ENCODE measurements at places on chromosomes 6 and 20.

DNA sequence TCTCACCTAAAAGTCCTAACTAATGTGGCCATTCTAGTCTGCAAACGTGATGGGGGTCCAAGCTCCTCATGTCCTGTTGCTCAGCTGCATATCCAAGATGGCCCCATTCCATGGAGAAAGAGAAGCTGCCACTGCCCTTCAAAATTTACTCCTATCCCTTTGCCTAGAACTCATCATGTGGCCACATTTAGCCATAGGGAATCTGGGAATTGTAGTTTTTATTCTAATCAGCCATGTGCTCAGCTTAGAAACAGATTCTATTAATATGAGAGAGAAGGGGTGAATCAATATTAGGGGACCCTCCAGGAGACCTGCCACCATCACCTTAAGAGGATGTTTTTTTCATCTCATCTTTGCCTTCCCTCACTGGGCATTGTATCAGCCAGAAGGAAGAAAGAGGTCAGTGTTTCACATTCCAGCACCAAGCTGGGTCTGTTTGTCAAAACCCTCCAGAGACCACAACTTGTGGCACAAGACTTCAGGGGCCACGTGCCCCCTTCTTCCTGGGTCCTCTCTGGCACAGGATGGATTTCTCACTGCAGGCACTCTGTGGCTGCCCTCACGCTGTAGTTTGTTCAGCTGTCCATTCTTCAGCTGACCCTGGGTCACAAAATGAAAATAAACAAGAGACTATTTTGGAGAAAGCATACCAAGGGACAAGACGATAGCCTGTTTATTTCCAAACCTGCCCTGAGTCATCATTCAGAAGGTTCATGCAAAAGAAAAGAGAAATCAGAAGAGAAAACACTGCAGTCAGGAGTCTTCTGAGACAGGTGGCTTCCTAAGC is 172.0 kb downstream of the EYA2 start:
- DNase-seq: no peak

- no peak for DNase-seq
Observed at GRCh38 chr6:16204653-16205376, 33.6 kb upstream of the GMPR start.

DNA sequence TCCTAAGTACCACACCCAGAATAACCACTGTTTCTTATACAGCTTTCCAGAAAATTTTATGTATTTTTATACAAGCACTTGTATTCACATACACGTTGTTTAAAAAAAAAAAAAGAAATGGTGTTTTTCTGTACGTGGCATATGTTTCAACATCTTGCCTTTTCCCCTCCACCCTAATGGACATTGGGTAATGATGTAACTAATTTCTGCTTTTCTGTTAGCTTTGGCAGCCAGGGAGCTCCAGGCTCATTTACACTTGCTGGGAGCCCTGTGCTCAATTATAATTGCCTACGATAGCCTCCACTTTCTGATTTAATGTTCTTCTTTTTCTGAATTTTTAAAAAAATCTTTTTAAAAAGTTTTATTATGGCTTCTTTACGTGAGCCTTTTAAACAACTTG is 352.4 kb downstream of the UTRN start:
- DNase-seq: no peak

DNA sequence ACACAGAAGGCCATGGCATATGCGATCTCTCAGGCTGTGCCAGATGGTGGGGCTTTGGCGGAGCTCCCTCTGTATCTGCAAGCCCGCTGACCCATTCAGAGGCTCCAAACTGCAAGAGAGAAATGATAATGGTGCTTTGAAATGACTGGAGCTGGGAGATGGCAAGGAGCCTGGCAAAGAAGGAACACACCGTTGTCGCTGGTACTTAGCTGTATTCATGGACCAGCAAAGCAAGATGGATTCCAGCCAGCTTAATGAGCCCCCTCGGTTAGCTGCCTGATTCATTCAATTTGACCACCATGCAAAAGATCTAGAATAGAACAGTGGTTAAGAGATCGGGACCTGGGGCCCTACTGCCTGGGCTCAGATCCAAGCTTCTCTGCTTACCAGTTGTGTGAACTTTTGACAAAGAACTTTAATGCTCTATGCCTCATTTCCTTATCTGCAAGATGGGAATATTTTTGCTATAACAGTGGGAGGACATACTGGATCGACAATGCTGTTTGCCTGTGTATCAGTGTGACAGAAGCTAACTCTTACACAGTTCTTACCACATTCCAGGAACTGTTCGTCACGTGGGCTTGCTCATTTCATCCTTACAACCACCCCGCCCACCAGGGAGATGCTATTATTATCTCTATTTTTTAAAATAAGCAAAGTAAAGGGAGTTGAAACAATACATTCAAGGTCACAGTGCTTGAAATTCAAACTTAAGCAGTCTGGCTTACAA is 317.8 kb upstream of the SULF2 start:
- no peak for DNase-seq

Measured in activated CD4-positive, CD25-positive, alpha-beta regulatory T cell (primary cell).